Cortex of kidney (tissue), 1 donor: ENCODE measurements at places on chromosomes 1 and 21.

DNA sequence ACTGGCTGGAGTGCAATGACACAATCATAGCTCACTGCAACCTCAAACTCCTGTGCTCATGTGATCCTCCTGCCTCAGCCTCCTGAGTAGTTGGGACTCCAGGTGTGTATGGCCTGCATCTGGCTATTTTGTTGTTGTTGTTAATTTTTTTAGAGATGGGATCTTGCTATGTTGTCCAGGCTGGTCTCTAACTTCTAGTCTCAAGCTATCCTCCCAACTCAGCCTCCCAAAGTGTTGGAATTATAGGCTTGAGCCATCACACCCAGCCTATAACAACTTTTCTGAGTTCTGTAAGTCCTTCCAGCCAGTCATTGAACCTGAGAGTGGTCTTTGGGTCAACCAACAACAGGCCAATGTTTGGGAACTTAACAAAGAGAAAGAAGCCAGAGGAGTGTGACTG lies 11.2 kb upstream of the PGBD2 start:
- no peak for DNase-seq

GRCh38 chr1:51842261-51842660 lies 36.3 kb downstream of the NRDC start:
- DNase-seq = no peak

DNA sequence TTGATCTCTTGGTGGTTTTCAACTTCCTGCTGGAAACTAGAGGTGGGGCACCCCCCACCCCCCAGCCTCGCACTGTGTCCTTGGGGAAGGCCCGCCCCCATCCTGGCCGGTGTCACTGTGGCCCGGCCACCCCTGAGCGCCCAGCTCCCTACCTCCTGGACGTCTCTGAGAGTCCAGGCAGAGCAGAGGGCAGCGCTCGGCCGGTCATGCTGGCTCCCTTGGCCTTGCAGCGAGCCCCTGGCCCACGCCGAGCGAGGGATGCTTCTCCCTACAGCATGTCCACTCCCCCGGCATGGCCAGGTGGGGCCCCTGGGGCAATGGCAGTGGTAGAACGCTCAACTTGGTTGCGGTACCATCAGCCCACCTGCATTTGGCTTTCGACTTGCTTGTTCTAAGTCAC lies 28.7 kb upstream of the TRAPPC10 start:
- no peak for DNase-seq

GRCh38 chr1:31856140-31856539 lies 40.3 kb upstream of the SPOCD1 start:
- no peak for DNase-seq

GRCh38 chr1:6599141-6599975 lies 3.3 kb downstream of the KLHL21 start:
- no peak for DNase-seq

GRCh38 chr1:2381741-2382620 lies 9.4 kb downstream of the MORN1 start:
- no peak for DNase-seq

DNA sequence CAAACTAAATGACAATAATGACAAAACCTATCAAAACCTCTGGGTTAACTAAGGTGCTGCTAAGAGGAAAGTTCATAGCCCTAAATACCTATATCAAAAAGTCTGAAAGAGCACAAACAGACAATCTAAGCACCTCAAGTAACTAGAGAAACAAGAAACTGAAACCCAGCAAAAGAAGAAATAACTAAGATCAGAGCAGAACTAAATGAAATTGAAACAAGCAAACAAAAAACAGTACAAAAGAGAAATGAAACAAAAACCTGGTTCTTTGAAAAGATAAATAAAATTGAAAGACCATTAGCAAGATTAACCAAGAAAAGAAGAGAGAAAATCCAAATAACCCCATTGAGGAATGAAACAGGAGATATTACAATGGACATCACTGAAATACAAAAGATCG lies 44.8 kb upstream of the KIAA0040 start:
- DNase-seq = no peak

- DNase-seq = no peak
These were observed 18.8 kb upstream of the DIP2A start for GRCh38 chr21:46439906-46440305.

GRCh38 chr1:166488327-166488726 lies 321.5 kb upstream of the FAM78B start:
- no peak for DNase-seq
